ENCODE measurements at places on chromosomes 1 and 21.
A peak's percentile ranks its signal among the peaks of the same experiment; 100 is the strongest.

DNA sequence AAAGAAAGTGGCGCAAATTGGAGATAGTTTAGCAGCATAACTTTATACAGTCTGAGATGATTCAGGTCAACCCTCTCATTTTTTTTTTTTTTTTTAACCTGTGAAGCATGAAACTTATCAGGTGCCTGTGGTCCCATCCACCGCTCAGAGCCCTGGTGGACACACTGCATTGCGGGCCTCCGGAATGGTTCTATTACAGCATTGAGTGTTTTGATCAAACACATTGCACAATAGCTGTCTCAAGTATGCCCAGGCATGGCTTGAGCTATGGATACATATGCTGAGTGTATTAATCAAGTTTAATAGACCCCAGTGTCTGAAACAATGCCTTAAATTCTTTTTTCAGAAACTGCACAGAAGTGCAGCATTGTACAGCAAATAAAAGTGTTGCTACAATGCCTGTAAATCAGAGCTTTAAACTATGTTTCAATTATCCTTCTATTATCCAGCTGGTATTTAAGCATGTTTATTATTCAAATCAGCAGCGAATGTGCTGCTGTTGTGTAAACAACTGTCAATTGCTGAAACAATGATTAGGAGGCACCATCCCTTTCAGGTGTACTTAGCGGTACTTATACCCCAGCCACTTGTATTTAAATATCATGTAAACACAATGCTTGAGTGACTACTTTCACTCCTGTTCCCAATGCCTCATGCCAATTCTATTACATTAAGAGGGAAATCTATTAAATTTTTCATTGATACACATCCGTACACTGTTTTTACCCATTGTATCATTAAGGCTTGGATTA lies 456.6 kb downstream of the RPS6KC1 start:
- DNase-seq, result no peak

GRCh38 chr1:211336161-211336560 lies 9.5 kb downstream of the TRAF5 start:
- no peak for DNase-seq

DNA sequence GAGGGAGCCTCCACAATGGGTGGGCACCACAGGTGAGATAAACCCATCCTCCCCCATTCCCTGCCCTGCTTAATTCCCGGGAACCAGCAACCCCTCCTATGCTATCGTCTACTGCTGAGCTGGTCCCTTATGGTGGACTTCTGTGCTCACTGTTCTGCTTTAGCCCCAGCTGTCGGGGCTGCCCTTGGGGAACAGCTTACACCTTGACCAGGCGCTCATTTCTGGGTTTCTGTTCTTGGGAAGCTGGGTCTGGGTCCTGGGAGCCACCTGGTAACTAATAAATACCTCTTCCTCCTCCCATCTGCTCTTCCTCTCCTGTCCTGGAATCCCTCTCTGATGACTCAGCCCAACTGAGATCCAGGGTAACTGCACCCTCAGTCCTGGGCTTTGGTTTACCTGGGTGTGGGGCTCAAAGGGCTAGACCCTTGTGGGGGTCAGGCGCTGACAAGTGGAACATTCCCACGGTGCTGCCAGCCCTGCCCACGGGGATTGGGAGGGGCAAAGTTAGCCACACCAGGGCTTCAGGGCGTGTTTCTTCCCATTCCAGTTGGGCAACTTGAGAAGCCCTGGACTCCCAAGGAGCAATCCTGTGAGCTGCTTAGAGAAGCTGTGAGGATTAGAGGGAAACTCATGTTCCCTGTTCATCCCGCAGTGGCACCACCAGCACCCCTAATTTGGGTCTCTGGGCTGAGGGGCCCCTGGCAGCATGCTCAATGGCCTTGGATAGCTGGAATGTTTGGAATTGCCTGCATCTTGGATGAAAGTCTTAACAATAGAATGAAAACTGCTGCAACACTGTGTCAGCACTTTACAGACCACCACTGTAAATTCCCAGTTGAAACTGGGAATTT lies 1.6 kb downstream of the PCAT6 start:
- no peak for DNase-seq

DNA sequence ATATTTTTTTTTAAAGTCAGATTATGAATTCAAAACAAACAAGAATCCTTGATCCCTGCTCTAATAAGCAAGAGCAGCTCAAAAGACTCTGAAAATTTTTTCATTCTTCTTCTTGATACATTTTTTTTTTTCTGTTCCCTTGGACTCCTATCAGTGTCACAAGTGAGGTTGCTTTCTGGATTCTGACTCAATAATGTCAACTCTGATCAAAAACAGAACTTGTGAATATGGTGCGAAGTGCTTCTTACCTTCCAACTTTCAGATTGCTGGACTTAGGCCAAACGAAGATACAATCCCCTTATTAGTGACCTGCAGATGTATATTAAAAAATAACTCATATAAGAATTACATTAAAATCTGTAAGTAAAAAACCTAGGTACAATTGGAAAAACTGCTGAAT lies 136.1 kb downstream of the GPATCH2 start:
- DNase-seq, result no peak

GRCh38 chr1:10471411-10472219 lies 714 bp downstream of the DFFA start:
- DNase-seq, result peak; percentile 24

DNA sequence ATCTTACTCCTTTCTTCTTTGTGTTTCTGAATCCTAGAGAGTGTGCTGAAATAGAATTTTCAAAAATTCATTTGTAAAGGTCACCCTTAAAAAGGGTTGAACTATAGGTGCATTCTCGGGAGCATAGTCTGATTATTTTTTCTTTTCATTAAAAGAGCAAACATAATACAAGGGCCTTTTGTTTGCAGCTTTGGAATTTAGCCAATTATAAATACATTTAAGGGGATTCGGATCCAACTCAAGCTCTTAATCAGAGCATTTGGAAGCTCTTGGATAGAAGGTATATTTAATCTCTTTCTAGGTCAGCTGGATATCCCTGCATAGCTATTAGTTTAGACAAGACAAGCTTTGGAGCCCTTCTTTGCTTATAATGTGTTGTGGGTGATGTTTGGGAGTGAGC lies 321.7 kb downstream of the HHAT start:
- no peak for DNase-seq

GRCh38 chr1:87478231-87478630 lies 149.6 kb downstream of the LMO4 start:
- DNase-seq, result no peak

DNA sequence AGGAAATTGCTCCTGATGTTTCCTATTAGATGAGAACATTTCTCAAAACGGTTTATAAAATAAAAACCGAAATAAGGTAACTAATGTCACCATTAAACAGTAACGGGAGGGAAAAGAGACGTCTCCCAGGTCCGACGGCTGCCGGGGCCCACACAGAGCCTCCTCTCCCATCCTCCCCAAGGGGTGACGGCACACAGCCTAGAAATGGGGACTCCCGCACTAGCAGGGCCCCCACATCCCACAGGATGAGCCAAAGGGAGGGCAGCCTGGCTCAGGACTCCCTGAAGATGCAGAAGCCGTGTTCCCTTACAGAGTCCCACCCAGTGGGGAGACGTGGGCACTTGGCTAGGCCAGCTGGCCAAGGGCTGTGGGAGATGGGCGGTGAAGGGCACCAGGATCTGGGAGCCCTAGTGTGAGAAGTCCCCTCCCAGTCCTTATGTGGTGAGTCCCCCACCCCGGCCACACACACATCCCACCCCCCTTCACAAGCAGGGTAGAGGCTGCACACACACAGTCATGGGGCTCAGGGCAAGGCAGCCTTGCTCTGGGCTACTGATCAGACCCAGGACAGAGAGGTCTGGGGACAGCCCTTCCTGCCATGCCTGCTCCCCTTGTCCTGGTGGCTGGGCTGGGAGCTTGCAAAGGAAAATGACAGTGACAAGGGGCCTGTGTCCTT lies 3.3 kb downstream of the KRTAP10-3 start:
- DNase-seq, result no peak

DNA sequence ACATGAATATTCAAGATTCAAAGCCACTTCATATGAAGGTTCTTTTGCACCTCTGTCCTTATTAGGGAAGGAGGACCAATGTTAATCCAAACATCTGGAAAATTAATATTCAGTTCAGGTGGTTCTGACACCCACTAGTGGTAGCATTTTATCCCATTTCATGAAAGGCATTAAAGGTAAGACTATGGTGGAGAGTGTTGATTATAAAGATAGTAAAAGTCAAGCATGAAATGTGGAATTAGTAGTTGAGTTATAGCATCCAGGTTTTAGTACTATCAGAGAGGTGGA lies 17.5 kb upstream of the YTHDF2 start:
- no peak for DNase-seq

- no peak for DNase-seq
Measured at GRCh38 chr1:56968878-56969495, 3.2 kb upstream of the C8B start.

GRCh38 chr1:55986003-55986402 lies 593.4 kb downstream of the PLPP3 start:
- no peak for DNase-seq

All from suppressor macrophage treated with lipopolysaccharide for 1 hour (primary cell).